Stimulated activated CD4-positive, alpha-beta T cell treated with anti-CD3 and anti-CD28 coated beads, Interleukin-15, amount 100 ng/mL, for 1 hour (primary cell): ENCODE measurements at places on chromosomes 3 and 15.

DNA sequence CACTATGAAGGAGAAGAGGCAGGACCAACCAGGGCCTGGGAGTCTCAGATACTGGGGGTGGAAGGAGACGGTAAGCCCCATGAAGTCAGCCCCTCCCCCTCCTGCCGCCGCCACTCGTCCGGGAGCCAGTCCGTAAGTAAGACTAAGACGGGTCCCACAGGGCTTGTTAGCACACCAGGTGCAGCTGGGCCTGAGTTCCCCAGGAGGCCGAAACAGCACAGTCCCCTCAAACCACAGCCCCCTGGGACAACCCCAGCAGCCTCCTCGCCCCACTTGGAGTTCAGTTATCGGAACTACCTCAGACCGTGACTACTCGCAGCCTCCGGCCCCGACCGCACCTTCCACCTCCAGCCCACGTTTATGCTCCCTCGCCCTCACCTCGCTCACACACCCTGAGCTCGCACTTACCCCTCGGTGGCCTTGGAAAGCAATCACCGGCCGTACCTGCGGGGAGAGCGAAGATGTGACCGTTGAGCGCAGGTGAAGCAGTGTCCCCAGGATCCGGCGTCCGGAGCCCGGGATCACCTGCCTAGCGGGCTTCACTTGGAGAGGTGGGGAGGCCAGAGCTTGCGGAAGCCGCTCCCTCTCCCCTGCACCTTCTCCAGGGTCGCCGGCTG lies 557 bp downstream of the ELL3 start:
- no peak for DNase-seq

GRCh38 chr15:27238707-27239423 lies 267.9 kb downstream of the GABRG3 start:
- no peak for DNase-seq

GRCh38 chr15:68126396-68126795 lies 72.3 kb downstream of the PIAS1 start:
- DNase-seq = no peak

GRCh38 chr15:43132830-43133429 lies 456 bp upstream of the TMEM62 start:
- DNase-seq = no peak

- no peak for DNase-seq
Measured at GRCh38 chr3:188863999-188864406, 307.8 kb upstream of the TPRG1 start.

DNA sequence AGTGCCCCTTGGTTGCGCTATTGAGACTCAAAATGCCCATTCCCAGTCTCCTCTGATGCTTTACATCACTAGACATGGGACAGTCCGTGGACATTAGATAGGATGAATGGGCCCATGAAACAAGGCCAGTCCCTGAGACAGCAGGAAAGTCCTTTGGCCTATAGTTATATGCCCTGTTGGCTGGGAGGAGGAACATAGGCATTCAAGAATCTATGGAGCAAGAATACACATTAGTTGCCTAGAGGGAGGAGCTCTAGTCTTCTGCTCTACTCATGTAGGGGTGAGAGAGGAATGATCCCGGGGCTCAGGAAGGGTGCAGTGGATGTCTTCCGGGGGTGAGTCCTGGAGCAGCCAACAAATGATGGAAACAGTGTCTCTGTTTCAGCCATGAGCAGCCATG lies 58.0 kb upstream of the LRTM1 start:
- DNase-seq = no peak

DNA sequence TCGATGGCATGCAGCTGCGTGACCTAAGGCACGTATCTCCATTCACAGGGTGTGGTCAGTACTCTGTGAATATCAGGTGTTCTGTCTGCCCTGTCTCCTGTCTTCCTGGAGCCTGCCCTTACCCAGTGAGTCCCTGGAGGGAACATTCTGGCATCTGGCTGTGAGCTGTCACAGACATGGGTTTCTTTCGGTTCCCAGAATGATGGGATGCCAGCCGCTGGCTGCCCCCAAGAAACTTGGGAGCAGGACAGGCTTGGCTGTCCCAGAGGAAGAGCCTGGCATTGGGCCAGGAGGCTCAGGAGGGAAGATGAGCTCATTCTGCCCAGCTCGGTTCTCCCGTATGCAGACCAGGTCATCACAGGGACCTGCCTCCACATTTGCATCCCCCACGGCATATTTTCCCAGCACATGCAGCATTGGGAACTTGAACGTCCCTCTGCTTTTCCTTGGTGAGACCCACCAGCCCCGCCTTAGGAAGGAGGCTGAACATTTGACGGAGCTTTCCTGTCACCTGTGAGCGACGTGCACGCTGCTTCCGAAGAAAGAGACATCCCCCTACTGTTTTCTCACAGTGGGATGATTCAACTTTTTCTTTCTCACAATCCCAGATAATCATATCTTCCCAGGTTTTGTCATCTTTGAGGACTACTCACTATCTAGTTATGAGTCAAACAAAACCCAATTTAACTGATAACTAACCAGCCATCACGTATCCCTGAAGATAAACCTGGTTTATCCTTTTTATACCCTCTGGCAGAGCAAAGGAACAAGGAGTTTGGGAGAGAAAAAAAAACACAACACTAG lies 22.0 kb upstream of the PGPEP1L start:
- no peak for DNase-seq

DNA sequence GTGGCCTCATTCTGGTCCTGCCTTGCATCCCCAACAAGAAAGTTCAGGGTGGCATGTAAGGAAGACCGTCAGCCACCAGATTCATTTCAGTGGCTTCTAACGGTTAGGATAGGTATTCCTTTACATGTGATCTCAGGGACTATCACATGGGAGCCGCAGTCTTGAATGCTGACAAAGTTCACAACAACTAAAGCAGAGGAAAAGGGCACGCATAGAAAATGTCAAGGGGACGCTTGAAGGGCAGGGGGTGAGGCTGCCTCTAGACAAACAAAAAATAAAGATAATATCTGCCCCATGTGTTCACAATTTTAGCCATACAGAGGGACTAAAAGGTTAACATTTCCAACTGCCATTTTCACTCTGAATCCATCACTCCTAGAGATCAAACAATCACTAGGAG lies 31.9 kb upstream of the ARL8B start:
- DNase-seq = no peak

DNA sequence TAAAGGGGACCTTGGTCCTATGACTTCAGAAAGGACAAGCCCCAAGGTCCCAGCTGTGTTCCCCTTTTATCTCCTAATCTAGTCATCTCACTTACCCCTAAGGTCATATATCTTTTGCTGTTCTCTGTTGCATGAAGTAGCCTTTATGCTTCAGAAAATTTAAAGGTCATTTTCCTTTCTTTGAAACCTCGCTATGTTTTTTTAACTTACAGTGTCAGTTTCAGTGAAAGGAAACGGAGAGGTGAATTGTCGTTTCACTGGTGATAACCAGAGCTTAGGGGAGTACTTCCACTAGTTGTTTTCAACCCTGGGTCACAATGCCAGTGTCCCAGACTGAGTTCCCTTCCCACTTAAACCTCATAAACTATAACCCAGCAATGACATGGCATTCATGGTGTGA lies 357.4 kb downstream of the GAP43 start:
- DNase-seq = no peak

GRCh38 chr3:79534727-79535126 lies 233.1 kb downstream of the ROBO1 start:
- no peak for DNase-seq

GRCh38 chr3:177591379-177591778 lies 394.1 kb upstream of the TBL1XR1 start:
- no peak for DNase-seq

DNA sequence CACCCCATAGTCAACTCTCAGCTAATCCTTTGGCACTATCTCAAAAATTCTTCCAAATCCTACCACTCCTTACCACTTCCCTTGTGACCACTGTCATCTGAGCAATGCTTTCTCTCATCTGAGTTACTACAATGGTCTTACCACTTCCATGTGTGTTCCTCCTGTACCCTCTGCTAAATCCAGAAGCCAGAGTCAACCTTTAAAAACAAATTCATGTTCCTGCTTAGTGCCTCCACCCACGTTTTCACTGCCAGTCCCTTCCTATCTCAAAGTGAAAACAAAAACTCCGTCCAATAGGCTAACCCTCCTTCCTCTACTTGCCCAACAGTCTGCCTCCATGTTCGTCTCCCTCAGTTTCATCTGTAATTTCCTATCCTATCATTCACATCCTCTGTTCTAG lies 109.0 kb downstream of the ADAMTS9 start:
- DNase-seq = no peak

- DNase-seq = no peak
Measured at GRCh38 chr3:127134887-127135240, 58.1 kb upstream of the PRR23E start.

- DNase-seq = no peak
Measured at GRCh38 chr3:184593220-184593927, 31.8 kb downstream of the EPHB3 start.

GRCh38 chr3:194824100-194824499 lies 138.4 kb downstream of the FAM43A start:
- no peak for DNase-seq

- DNase-seq = no peak
Measured at GRCh38 chr15:74316141-74316540, 51.3 kb downstream of the CYP11A1 start.

- DNase-seq = no peak
Measured at GRCh38 chr3:157475921-157476414, 27.2 kb downstream of the VEPH1 start.

- DNase-seq = no peak
Measured at GRCh38 chr15:38788918-38789317, 224.3 kb upstream of the RASGRP1 start.

DNA sequence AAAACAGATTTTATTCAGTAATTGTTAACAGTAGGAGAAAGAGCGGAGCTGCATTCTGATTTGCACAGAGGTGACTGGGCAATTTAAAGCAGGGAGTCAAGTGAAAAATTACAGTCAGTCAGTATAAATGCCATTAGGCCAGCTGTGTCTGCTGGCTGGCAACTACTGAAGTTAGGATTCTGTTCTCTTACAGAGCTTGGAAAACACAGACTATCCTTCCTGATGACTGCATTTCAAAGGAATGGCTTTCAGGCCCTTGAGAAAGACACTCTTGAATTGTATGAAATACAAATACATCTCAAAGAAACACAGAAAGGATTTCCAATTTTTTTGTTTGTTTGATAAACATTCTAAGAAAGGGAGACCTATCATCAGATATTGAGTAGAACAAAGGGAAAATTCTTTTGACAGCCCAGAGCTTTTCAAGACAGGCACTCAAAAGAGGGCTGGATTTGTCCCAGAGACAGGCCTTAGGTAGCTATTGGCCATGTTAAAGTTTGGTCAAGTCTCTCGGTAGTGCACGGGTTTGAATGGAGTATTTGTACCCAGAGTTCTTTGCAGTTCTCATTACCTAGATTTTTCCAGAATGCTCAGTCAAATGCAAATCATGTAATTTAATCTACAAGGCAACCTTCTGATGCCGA lies 551.2 kb upstream of the CCDC54 start:
- no peak for DNase-seq

GRCh38 chr3:126351086-126351770 lies 6.0 kb downstream of the KLF15 start:
- no peak for DNase-seq

DNA sequence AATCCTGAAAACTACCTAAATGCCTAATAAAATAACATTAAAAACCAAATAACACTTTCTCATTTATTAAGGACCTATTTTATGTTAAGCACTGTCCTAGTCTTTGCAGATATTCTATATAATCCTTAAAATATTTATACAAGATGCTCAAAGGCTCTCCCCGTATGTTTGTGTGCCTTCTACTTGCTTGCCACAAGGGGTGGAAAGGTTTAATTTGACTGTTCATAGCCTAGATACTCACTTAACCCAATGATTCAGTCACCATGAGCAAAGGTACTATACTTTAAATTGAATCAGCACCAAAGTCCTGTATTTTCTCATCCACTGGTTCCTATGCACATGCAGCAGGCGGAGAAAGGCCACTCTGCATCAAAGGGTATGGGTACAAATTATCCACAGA lies 32.0 kb downstream of the LSAMP start:
- no peak for DNase-seq

DNA sequence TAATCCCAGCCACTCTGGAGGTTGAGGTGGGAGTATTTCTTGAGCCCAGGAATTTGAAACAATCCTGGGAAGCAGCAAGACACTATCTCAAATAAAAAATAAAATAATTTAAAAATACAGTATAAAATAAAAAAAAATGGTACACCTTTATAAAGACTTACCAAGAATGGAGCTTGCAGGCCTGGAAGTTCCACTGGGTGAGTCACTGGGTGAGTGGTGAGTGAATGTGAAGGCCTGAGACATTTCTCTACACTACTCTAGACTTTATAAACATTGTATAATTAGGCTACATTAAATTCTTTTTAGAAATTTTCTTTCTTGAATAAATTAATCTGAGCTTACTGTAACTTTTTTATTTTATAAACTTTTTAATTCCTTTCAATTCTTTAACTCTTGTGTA lies 609.1 kb upstream of the BCHE start:
- no peak for DNase-seq

DNA sequence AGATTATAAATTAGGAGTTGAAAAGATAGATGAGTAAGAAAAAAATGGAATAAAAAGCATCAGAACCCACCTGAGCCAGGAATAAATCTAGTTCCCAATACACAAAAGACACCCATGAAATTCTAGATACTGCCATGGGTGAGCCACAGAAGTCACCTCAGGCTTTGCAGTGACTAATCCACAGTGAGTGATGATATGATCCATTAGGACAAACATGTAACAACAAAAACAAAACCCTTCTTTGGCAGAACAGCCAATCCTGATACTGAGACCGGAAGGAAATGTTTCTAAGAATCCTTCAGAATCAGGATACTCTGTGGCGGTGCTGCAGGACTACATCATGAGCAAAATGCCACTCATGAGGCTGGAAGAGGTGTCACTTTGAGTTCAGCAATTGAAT lies 15.0 kb upstream of the MINDY4B start:
- no peak for DNase-seq

GRCh38 chr15:63905558-63906265 lies 72.0 kb upstream of the HERC1 start:
- no peak for DNase-seq

- no peak for DNase-seq
Measured at GRCh38 chr3:23611737-23612295, 193.9 kb upstream of the UBE2E1 start.

GRCh38 chr3:132038198-132038825 lies 3.5 kb upstream of the CPNE4 start:
- DNase-seq = no peak

DNA sequence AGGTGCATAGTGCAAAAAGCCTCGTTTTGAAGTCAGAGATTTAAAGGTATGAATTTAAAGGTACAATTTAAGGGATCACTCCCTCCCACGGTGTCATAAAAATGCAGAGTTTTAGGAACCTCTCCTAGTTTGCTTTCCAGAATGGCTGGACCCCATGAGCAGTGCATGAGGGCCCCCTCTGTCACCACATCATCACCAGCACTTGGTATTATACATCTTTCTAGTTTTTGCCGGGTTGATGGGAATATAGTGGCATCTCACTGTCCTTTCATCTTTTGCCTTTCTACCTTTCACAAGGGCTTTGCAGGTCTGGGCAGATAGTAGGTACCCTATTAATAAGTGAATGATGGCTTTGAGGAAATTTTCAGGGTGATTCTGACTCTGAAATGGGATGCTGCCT lies 103.6 kb upstream of the AGBL1 start:
- no peak for DNase-seq
